EL (cell line): ENCODE measurements at places on chromosomes 11 and 22.

DNA sequence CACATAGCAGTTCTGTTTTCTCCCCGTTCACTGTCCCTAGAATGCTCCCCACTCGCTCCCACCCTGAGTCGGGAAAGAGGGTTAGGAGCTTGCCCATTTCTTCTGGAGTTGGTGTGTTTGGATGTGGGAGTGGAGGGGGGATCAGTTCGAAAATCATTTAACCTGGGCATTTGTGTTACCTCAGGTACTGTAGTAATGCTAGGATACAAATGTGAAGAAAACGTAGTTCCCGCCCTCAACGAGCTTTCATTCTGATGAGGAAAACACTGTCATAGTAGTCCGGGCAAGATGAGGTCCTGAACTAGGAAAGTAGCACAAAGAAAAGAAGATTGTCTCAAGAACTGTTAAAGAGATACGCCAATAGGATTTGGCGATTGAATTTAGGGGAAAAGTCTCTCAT lies 539 bp downstream of the SDHD start:
- DNase-seq = peak; percentile 9

DNA sequence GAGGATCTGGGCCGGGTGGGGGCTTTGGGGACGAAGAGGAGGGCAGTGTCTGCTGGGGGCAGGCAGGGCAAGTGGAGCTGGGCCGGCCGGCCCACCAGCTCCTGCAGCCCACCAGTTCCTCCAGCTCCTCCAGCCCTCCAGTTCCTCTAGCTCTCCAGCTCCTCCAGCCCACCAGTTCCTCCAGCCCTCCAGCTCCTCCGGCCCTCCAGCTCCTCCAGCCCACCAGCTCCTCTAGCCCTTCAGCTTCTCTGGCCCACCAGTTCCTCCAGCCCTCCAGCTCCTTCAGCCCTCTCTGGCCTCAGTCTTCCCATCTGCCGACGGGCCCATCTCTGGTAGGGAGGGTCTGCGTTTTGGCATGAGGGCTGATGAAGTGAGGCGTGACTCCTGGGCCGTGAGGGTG lies 9.2 kb upstream of the CCDC188 start:
- DNase-seq = no peak

GRCh38 chr11:20658135-20658534 lies 11.3 kb upstream of the NELL1 start:
- DNase-seq = no peak

- DNase-seq = no peak
These were observed 20.0 kb downstream of the IRAG1 start for GRCh38 chr11:10673501-10674062.

DNA sequence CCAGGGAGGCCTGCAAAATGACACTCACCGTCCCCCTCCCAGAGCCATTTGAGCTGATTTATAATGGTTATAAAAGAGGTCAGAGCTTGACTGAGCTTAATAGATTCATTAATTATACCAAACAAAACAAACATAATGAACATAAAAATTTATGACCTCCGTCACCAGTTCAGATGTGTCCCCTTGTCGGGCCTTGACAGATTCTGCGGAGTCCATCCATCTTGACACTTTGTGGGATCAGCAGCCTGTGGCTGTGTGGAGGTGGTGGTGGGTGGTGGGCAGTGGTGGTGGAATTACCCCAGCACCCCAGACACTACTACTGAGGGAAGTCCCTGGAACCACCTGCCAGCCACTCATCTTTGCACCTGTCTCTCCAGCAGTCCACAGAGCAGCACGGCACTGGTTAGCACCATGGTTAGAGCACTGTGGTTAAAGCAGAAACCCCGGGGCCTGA lies 83.5 kb downstream of the DSCAML1 start:
- DNase-seq = no peak

- no peak for DNase-seq
These were observed 1.2 kb upstream of the H19 start for GRCh38 chr11:1998861-1999260.

- DNase-seq = peak; percentile 11
These were observed 46.6 kb upstream of the TCF20 start for GRCh38 chr22:42317008-42317407.

DNA sequence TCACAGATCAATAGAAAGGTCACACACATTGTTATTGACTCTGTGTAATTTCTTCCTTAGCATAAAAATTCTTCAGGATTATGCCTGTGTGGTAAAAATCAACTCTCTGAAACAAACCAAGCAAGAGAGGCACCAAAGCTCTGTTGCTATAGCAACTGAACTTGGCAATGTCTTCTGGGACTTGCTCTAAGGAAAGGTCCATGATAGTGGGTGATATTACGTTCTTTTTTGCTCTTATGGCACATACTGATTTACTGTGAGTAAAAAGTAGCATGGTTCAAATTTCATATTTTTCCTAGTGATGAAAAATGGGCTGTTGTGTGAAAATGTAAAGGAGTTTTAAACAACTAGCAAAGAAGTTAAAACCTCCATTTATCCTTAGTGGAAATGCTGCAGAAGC lies 66.4 kb downstream of the SVIP start:
- DNase-seq = no peak

DNA sequence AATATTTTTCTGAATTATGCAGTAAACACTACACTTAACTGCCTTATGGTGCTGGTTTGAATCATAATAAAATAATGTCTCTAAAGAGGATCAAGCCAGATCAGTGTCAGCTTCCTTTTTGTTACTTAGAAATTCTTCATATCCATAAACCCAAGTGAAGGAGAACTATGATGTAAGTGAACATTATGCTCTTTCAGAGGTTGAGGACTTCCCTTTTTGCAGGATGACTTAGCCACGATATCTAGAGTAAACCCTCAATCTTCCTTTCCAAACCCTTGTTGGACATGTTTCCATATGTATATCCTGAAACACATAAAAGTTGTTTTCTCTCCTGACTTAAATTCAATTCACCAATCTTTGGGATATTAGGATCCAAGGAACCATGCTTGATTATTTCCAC lies 19.1 kb downstream of the OR8D1 start:
- DNase-seq = no peak

- DNase-seq = no peak
These were observed 17.9 kb downstream of the NADSYN1 start for GRCh38 chr11:71470946-71471345.

- peak; percentile 25 for DNase-seq
These were observed 7.4 kb upstream of the CLPB start for GRCh38 chr11:72441752-72442207.

DNA sequence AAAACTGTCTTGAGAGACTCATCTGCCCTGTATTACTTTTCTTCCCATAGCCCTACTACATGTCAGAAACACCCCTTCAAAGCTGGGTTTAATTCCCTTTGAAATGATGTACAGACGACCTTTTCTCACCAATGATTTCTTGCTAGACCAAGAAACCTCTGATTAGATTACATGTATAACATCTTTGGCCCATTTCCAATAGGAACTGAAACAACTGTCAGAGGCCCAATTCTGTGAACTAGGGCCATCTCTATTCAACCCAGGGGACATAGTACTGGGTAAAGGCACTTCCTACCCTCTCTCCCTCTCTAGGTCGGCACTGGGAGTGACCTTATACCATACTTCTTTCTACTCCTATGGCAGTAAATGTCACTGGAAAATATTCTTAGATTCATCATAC lies 19.4 kb downstream of the NPAT start:
- DNase-seq = no peak

GRCh38 chr11:121417055-121417551 lies 35.0 kb upstream of the SORL1 start:
- peak; percentile 62 for DNase-seq

DNA sequence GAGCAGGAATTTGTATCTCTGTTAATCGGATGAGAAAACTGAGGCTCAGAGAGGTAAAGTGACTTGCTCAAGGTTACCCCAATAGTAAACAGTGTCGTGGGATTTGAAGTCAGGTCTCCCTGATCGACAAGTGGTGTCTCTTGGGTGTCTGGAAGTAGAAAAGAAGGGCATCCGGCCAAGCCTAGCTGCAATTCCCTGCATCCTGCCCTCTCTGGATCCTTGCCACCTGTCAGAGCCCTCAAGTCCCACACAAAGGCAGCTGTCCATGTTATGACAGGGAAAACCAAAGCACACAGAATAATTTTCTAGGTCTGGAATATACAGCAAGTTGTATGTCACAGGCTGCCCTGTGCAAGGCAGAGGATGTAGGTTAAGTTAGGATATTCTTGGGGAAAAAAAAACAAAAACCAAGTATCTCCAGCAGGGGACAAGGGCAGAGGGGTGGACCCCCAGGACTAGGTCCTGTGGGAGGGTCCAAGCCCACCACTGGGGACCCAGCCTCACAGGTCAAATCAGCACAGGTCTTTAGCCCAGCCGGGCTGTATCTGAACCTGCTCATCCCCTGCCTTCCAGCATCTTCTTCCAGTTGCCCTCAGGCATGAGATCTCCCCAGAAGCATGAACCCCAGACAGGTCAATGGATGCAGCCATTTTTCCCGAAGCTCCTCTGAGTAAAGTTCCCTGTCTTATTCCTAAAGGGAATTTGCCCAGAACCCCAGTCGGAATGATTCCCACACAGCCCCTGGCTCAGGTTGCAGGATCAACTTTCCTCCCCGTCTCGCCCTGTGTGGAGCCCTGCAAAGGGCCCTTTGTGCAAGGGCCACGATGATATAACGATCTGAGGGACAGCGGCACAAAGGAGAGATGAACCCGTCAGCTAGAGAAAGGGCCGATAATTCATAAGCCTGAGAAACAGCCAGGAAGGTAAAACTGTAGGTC lies 15.0 kb downstream of the USH1C start:
- DNase-seq = peak; percentile 11

DNA sequence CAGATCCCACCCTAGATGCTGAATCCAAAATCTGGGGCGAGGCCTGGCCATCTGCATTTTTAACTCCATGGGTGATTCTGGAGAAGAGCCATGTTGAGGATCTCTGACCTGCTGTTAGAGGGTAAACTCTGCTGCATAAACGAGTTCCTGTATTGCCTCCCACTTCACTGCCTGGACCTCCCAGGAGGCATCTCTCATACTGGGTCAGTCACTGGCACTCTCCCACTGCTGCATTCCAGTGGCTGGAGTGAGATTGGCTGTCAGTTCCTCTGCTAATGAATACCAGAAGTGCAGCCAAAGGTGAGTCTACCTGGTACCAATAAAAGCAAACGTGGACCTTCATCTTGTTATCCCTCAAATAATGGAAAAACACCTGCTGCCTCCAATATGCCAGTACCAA lies 10.3 kb downstream of the POLDIP3 start:
- peak; percentile 34 for DNase-seq

DNA sequence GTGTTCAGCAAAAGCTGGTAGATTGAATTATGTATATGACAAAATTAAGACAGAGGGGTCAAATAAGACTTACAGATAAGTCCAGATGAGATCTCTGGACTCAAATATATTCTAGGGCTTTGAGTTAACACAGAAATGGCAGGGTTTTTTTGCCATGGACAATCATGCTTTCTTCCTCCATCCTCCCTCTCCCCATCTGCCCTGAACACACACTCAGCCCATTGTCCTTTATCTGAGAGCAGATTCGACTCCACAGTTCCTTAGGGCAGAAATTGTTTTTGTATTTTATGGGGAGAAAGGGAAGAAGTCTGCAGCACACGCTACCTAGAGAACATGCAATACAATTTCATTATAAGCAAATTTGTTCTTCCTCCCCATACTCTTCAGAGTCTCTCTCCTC lies 86.8 kb downstream of the SLC1A2 start:
- DNase-seq = no peak

DNA sequence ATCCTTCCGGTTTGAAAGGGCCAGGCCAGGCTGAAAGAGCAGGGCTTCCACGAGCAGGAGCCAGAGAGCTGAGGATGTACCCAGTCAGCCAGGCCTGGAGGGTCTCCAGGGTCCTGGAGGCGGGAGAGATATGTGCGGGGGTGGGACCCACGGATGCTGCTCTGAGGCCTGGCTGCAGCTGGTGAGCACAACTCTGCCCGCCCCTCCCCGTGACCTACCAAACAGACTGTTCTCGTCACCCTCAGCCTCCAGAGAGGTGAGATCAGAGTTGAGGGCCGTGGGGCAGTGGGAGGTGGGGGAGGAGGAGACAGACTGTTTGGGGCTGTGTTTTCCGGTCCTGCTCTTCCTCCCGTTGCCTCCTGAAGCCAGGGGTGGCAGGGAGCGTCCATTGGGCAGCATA lies 42.2 kb downstream of the TRIOBP start:
- peak; percentile 43 for DNase-seq

DNA sequence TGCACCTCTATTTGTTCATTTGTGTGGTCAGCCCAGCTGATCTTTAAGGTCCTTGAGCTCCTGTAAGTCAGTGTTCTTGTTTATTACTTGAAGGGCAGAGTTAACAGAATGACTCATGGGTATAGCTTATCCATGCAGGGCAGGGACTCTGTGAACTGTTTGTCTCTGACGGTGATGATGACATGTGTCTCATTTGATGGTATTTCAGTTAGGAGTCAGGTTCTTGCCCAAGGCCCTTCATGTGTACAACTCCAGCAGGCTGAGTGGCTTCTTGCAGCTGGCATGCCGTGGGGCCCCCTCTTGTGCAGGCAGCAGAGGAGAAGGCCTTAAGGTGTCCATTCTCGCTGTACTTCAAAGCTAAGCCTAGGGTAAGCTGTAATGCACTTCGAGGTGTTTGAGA lies 165.1 kb downstream of the DBX1 start:
- DNase-seq = peak; percentile 77

GRCh38 chr11:109145287-109145686 lies 276.7 kb upstream of the C11orf87 start:
- no peak for DNase-seq

DNA sequence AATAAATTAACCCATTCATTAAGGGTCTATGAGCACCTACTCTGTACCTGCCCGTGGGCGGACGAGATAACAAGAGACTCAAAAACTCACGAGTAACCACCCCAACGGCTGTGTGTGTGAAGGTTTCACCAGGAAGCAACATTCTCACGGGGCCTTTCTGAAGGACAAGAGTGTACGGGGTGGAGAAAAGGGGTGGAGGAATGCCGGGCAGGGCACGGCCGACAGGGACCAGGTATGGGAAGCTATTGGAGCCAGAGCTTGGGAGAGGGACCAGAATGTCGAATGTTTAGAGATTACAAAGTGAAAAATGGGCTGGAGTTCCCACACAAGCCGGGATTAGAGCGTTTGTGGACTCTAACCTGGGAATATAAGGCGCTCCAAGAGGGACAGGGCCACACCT lies 1.6 kb downstream of the KMT5B start:
- DNase-seq = no peak
